ENCODE measurements at places on chromosomes 11 and 22. TPM values are rescaled to one million over a fixed set of nuclear protein-coding genes. Genes with fewer than 3 reads are reported as not detected.

DNA sequence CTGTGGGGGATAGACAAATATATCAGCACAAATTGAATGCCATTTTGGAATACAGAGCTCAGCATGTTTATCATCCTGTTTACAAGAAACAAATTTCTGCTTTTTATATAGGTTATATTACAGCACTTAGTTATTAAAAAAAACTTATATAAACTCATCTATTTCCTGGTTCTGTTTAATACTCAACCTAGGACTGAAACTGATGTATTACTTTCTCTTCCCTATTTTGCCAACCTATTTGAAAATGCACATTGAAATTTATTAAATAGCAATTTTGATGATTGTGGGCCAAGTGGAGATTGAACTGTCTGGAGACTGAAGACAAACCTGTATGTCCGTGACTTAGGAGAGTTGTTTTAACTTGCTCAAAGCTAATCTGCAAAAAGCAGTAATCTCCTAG lies 288.3 kb upstream of the ANO3 start:
- ATAC-seq = no peak

DNA sequence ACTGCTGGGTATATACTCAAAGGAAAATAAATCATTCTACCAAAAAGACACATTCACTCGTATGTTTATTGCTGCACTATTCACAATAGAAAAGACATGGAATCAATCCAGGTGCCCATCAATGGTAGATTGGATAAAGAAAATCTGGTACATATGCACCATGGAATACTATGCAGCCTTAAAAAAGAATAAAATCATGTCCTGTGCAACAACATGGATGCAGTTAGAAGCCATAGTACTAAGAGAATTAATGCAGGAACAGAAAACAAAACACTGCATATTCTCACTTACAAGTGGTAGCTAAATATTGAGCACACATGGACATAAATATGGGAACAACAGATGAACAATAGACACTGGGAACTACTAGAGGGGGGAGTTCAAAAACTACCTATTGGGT lies 96.3 kb downstream of the FAM76B start:
- no peak for ATAC-seq

- no peak for ATAC-seq
These were observed 5.0 kb upstream of the MTFP1 start for GRCh38 chr22:30420347-30421125.

POLD3 gene
- 20.6 TPM for total RNA-seq

DNA sequence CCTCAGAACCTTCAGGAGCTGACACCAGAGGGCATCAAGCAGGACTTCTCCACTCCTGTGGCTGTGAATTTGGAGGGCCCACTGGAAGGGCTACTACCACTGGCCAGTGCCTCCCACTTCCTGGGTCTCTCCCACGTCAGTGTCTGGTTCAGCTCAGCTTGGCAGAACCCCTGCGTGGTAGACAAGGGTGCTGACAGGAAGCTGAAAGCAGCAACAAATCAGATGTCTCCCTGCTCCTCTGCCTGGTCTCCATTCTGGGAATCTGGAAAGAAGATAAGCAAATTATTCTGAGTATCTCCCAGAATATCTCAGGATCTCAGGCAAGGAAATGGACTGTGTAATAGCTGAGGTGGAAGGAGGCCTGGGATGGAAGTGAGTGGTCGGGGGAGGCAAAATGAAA lies 61.5 kb downstream of the TMPRSS5 start:
- no peak for ATAC-seq

FAM181B gene
- total RNA-seq = 17.3 TPM

DNA sequence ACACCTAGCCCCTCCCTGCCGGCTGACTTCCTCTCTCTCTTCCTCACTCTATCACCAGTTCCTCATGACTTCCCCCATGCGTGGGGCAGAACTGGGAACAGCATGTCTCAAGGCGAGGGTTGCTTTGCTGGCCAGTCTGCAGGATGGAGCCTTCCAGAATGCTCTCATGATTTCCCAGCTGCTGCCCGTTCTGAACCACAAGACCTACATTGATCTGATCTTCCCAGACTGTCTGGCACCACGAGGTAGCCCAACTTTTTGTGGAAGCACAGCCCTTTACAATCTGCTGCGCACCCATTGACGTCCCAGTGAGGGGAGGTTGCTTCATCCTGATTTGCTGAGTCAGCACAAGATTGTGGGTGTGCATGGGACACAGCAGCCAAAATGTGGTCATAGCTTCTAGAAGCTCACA lies 8.6 kb downstream of the TCN2 start:
- ATAC-seq = no peak

DNA sequence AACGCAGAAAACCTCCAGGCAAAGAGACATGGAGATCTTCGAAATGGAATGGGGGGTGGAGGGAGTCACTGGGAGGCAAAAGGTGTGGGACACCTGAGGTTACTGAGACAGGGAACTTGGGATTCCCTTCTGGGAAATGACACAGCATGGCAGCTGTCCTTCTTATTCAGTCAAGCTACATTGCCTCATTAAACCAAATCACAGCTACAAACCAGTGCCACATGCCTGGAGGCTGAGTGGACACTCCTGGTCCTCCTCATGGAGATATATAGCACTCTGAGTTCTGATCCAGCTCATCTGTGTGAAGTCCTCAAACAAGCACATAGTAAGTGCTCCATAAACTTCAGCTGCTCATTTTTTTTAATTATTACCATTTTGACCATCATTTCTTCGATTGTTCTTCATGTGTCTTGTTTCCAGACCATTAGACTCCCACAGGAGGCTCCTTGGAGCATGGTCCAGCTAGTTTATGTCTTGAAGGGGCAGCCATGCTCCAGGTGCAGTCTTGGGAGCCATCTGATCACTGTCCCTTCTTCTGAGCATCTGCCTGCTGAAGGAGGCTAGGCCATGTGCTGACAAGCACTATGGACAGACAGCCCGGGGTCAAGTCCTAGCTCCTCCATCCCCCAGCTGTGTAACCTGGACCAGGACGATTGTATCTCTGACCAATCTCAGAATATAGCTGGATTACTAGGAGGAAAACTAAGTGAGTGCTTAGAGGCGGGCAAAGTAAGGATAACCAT lies 9.7 kb upstream of the FXYD2 start:
- no peak for ATAC-seq

DNA sequence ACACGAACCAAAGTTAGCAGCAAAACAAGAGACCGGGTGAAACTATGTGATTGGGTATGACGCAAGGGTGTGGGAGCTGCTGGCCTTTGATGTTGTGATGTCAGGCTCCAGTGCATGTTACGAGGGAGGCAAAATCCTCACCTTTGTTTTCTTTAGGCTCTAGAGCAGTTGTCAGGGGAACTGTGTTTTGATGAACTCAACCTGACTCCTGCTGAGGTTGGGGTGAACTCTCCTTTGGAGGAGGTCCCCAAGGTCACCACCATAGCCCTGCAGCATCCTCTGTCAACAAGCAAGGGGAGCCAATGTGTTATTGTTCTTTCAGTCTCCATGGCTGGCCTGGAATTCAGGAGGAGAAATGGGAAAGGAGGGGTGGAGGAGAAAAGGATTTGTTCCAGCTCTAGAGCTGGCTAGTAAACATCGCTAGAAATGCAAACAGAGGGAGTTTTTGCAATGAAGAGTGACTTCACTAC lies 33.8 kb downstream of the RASSF10 start:
- peak; percentile 51 for ATAC-seq

DNA sequence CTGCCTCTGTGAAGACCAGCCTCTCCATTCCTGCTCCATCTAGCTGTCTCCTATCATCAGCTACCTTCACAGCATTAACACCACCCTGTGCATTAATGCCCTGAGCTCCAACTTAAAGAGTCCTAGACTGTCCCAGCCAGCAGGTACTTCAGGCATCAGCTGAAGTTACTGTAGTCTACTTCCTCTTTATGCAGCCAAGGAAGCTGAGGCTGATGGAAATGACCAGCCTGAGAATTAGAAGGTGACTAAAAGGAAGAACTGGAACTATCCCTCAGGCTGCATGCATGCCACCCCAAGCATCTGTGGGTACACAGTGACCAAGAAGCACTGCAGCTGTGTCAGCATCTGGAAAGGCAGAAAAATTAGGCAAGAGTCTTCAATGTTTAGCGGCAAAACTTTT lies 28.2 kb downstream of the MS4A10 start:
- ATAC-seq = no peak

GRCh38 chr11:74478877-74479731 lies 11.8 kb upstream of the KCNE3 start:
- ATAC-seq = no peak

DNA sequence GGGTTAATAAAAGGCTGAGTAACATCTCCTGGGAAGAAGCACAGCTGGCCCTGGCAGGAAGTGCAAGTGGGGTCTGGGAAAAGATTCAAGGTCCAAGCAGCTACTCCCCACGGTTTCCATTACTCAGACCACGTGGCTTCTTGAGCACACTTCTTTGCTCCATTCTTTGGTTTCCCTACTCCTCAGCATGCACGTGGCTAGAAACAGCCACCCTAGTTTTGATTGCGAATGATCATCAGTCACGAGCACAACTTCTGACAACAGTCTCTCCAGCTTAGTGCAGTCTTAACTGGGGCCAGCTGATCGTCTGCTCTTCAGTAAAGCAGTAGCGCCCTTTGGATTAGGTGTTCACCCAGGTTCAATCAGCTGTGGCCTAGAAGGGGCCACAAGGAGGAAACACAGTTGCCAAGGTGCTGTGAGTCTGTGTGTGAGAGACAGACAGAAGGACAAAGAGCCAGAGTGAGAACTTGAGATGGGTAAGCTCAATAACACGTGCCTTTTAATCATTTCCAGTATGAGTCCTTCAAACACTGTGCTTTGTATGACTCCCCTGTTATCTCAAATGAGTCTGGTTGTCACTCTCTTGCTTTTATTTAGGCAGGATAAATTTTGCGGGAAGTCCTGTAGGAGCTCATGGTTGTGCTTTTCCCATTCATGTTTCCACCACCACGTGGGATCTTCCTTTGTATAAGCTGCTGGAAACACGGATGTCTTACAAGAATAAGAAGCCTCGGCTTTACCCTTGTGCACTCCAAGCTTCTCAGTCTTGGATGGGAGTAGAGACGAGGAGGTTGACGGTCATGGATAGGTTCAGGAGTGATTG lies 901 bp upstream of the PARVA start:
- ATAC-seq = no peak

- no peak for ATAC-seq
These were observed 97.5 kb downstream of the MPPED1 start for GRCh38 chr22:43509337-43509736.

DNA sequence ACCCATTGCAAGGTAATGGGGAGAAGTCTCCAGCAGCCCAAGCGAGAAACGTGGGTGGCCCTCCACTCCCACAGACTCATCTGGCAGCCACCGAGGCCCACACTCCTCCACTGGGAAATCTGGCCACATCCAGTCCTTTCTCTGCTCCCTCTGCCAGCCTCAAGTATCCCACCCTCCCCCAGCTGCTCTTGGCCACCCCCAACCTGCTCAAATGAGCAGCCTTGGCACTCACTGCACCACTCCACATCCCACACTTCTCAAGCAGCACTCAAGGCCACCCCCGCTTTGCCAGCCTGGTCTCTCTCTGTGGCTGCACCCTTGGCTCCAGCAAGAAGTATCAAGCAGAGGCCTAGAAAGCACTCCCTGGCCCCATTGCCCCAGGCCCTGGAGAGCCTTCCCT lies 28.2 kb downstream of the SLC22A12 start:
- ATAC-seq = no peak

FOSL1 gene
- total RNA-seq = 0.67 TPM

GRCh38 chr11:122186439-122187080 lies 70.5 kb upstream of the BLID start:
- ATAC-seq = peak; percentile 73

NOX4 gene
- total RNA-seq = 2.1 TPM
